ENCODE measurements at places on chromosomes 11 and 22. TPM values are rescaled to one million over a fixed set of nuclear protein-coding genes. Genes with fewer than 3 reads are reported as not detected.

DNA sequence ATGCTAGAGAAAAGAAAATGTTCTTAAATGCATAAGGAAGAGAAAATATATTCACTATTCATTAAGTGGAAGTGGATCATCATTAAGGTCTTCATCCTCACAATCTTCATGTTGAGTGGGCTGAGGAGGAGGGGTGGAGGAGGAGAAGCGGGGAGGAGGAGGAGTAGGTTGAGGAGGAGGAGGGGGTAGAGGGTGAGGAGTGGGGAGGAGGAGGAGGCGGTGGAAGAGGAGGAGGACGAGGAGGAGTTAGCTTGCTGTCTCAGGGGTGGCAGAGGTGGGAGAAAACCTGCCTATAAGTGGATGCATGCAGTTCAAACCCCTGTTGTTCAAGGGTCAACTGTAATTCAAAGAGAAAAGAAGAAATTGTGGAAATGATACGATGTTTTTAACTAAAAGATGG lies 71.6 kb downstream of the MYEOV start:
- H3K4me3 ChIP-seq: no peak overlapping the region
- no peak overlapping the region for H3K27ac ChIP-seq
- peak; percentile 7 for DNase-seq
- no peaks in the 10 kb centered on the region for H3K36me3 ChIP-seq
- no peaks in the 10 kb centered on the region for H3K4me1 ChIP-seq

Gene KREMEN1
- 7.5 TPM for total RNA-seq

- peaks cover 15% of the 10 kb centered on the region for H3K4me1 ChIP-seq
- no peaks in the 10 kb centered on the region for H3K36me3 ChIP-seq
- H3K27me3 ChIP-seq: peaks cover 37% of the 10 kb centered on the region
- no peak for DNase-seq
- H3K27ac ChIP-seq: no peak overlapping the region
These were observed 195.4 kb upstream of the ARHGAP20 start for GRCh38 chr11:110907629-110908028.

- H3K36me3 ChIP-seq: no peaks in the 10 kb centered on the region
- peak; percentile 59 for DNase-seq
- H3K4me1 ChIP-seq: peaks cover 6% of the 10 kb centered on the region
- H3K4me3 ChIP-seq: no peak overlapping the region
- H3K27me3 ChIP-seq: no peaks in the 10 kb centered on the region
- no peak overlapping the region for H3K27ac ChIP-seq
These were observed 1399.9 kb downstream of the BRD1 start for GRCh38 chr22:48427731-48428211.

Gene BARX2
- total RNA-seq: not detected

- peaks cover 14% of the 10 kb centered on the region for H3K4me1 ChIP-seq
- no peaks in the 10 kb centered on the region for H3K27me3 ChIP-seq
- H3K27ac ChIP-seq: no peak overlapping the region
- peak overlapping the region; percentile 31 for H3K4me3 ChIP-seq
- H3K36me3 ChIP-seq: no peaks in the 10 kb centered on the region
- DNase-seq: no peak
These were observed 14.8 kb downstream of the APLNR start for GRCh38 chr11:57222239-57222638.

DNA sequence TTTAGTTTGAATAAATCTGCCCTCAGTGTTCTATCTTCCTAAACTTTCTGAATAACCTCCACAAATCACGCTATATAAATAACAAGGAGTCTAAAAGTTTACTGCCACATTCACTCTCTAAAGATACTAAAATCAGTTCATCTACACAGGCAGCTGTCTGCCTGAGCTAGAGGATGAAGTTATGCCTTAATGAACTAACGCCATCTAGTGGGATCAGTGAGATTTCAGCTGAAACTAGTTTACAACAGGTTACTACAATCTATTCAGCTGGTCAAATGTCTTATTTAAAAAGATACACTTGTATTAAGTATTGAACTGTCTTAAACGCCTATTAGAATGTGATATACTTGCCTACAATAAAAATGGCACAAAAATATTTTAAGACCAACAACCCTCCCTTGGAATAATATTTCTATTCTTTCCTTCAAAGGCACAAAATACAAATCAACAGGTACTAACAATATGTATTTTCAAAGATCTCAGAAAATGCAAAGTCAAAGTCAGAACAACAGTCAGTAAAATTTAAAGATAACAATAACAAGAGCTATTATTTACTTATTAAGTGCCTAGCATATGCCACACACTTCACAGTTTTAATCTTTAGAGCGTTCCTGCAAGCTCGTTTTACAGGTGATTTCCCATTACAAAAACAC lies 84.1 kb downstream of the LARGE2 start:
- DNase-seq: no peak
- no peaks in the 10 kb centered on the region for H3K36me3 ChIP-seq
- H3K4me3 ChIP-seq: no peak overlapping the region
- no peaks in the 10 kb centered on the region for H3K27me3 ChIP-seq

Gene FAM111B
- total RNA-seq: 20.5 TPM

DNA sequence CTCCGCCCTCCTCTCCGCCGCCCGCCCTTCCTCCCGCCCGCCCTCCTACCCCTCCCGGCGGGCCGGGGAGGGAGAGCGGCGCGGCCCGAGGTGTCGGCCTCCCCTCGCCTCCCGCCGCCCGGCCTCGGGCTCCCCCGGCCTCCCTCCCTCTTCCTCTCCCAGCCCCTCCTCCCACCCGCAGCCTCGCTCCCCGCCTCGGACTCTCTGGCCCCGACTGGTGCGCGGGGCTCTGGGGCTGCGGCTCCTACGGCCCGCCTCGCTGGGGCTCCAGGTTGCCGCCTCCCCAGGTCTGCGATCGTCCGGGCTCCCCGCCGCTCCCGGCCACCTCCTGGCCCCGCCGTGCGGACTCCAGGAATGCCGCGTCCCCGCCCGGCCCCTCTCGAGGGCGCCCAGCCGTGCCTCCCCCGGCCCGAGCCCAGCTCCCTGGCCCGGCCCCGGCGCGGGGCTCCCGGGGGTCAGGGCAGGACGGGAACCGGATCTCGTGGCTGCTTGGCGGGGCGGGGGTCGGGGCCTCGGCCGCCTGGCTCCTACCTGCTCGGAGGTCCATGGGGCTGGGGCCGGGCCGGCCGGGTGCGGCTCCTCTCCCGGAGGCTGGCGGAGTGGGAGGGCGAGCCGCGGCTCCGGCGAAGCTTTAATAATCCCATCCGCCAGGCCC lies at the start of gene CLCF1:
Gene CLCF1, minus strand, starts transcription at position 606 of the 655 bp plus-strand sequence. Its CDS starts 59 bp downstream, at position 547.
- peaks cover 30% of the 10 kb centered on the region for H3K4me1 ChIP-seq
- DNase-seq: peak; percentile 88

DNA sequence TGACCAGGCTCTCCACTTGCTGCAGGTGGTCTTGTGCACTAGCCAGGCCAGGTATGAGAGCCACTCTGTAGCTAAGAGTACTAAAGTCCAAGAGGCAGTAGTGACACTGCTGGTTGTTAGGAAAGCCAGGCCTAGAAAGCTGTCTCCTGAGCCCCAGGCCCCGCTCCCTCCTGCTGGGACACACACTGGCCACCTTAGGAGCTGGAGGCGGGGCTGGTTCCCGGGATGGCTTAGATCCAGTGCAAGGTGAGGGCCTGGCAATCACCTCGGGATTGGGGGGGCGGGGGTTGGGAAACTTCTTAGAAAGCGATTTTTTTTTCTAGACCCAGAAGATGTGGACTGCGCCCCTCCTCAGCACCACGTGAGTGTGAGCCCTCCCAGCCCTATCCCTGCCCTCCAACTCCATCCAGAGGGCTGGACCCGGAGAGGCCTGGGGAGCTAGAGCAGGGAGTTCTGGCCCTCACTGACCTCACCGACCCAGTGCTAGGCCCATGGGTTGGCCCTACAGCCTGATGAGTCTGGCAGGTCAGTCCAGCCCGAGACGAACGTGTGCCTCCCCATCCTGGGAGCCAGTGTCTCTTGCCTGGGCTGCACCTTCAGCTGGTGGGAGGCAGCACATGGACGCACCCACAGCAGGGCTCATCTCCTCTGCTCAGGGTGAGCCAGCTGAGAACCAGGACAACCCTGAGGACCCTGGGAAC lies 18.1 kb downstream of the SLC37A2 start:
- no peaks in the 10 kb centered on the region for H3K36me3 ChIP-seq
- H3K27me3 ChIP-seq: no peaks in the 10 kb centered on the region
- H3K4me3 ChIP-seq: no peak overlapping the region
- no peaks in the 10 kb centered on the region for H3K4me1 ChIP-seq

DNA sequence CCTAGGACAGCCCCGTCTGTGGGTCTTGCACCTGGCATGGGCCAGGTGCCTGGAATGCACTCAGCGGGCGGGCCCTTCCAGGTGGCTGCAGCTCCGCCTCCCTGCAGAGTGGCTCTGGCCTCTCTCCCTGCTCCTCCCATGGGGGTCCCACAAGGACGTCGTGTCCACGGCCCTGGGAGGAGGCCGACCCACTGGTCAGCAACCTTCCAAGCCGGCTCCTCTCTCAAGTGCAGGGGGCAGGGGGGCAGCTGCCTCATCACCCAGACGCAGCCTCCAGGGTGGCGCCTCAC lies 41.9 kb downstream of the CERK start:
- no peaks in the 10 kb centered on the region for H3K4me1 ChIP-seq
- no peak overlapping the region for H3K27ac ChIP-seq
- peaks cover 53% of the 10 kb centered on the region for H3K36me3 ChIP-seq
- H3K27me3 ChIP-seq: no peaks in the 10 kb centered on the region
- no peak overlapping the region for H3K4me3 ChIP-seq

DNA sequence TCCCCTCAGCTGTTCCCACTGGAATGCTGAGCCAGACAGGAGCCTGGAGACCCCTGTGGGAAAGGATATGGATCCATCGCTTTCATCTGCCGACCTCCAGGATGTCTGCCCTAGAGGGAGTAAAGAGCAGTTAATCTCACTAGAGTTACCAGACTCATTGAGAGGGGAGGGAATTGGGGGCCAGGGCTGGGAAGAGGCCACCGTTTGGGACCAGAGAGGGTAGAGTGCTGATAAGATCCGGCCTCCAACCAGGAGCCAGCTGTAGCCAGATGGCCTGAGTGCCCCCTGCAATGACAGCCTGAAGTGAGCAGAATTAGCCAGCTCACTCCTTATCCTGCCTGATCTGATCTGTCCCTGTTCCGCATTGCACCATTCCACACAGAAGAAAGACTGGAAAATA lies 3.7 kb upstream of the APLNR start:
- peak; percentile 89 for DNase-seq
- H3K4me3 ChIP-seq: no peak overlapping the region
- no peaks in the 10 kb centered on the region for H3K27me3 ChIP-seq
- H3K27ac ChIP-seq: no peak overlapping the region
- H3K36me3 ChIP-seq: no peaks in the 10 kb centered on the region
- H3K4me1 ChIP-seq: peaks cover 22% of the 10 kb centered on the region

Gene RAB38
- total RNA-seq: 15.0 TPM

DNA sequence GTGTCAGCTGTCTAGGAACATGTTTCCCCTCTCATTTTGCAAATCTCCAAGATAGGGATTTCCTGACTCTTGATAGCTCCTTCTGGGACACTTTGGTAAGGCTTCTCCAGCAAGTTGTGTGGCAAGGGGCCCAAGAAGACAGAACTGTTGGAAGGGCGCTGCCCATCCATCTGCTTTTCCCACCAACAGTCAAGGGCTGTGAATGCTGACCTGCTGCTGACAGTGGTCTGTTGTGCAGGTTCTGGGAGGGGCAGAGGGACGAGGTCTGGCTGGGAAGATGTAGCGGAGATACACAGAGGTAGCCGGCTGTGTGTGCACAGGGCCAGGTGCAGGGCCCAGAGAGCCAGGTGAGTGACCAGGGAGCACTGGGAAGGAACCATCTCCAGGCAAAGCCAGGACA lies 12.2 kb downstream of the BCR start:
- peak overlapping the region; percentile 6 for H3K27ac ChIP-seq
- H3K36me3 ChIP-seq: peaks cover 54% of the 10 kb centered on the region
- H3K27me3 ChIP-seq: no peaks in the 10 kb centered on the region
- no peak for DNase-seq

DNA sequence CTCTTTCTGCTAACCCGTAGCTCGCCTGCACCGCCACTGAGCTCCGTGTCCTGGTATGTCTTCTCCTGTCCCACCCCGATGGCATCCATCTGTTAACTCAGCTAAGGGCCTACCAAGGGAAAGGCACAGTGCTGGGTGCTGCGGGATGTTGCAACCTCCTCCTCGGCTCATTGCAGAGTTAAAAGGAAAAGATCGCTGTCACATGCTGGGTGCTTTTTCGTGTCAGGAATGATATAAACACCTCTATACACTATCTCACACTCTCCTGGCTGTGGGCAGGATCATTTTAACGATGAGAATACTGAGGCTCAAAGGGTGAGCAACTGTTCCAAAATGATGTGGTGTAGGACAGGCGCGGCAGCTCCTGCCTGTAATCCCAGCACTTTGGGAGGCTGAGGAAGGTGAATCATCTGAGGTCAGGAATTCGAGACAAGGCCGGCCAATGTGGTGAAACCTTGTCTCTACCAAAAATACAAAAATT lies 10.1 kb downstream of the TXN2 start:
- H3K27me3 ChIP-seq: no peaks in the 10 kb centered on the region
- no peak overlapping the region for H3K4me3 ChIP-seq
- peaks cover 33% of the 10 kb centered on the region for H3K36me3 ChIP-seq
- no peak overlapping the region for H3K27ac ChIP-seq
- DNase-seq: no peak

GRCh38 chr11:80349997-80350396 lies 909.2 kb upstream of the TENM4 start:
- H3K4me3 ChIP-seq: no peak overlapping the region
- no peak for DNase-seq
- no peaks in the 10 kb centered on the region for H3K27me3 ChIP-seq
- no peaks in the 10 kb centered on the region for H3K4me1 ChIP-seq

DNA sequence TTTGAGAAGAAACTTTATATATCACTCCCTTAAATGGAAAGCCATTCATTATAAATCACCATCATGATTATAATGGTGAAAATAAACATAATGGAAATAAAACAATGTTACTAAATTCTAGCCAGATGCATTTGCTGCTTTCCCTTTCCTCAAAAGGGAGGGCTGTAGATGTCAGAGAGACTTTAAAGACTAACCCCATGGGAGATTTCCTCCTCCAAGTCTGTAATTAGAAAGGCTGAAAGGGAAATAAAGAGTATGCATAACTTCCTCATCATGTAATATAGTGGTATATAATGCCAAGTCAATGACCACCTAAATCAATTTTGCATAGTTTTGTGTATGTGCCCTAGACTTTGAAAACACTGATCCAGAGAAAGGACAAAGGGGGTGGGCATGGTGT lies 6.4 kb downstream of the CD6 start:
- no peaks in the 10 kb centered on the region for H3K4me1 ChIP-seq
- no peak for DNase-seq

All from endodermal cell (in vitro differentiated cells).